Stimulated activated CD4-positive, alpha-beta T cell treated with anti-CD3 and anti-CD28 coated beads, Interleukin-2, amount 100 ng/mL, for 4 hours (primary cell): ENCODE measurements at places on chromosomes 2 and 18.
A peak's percentile ranks its signal among the peaks of the same experiment; 100 is the strongest.

- DNase-seq = no peak
Measured at GRCh38 chr2:144509879-144510221, 10.1 kb downstream of the ZEB2 start.

DNA sequence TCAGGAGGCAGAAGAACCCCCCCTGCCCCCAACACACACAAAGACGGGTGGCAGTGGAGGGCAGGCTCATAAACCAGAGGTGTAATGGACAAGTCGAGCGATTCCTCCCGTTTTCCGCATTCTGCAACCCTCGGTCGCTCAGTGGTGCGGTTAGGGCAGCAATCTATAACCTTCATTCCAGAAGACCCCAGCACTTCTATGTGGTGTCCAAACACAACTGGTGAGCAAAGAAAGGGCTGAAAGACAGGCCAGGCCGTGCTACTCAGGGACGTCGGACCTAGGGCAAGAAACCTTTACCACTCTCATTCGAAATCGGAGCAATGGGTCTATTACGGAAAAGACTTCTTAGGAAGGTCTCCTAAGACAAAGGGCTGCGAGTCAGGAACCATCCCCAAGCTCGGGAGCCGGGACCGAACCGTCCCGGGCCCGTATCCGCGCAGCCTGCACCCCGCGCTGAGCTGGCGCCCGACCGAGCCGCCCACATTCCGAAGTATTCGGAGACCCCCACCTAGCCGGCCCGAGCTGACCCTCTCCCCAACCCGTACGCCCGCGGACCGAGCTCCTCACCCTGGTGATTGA, 568 bp downstream of the ARL5A start:
- DNase-seq = no peak

DNA sequence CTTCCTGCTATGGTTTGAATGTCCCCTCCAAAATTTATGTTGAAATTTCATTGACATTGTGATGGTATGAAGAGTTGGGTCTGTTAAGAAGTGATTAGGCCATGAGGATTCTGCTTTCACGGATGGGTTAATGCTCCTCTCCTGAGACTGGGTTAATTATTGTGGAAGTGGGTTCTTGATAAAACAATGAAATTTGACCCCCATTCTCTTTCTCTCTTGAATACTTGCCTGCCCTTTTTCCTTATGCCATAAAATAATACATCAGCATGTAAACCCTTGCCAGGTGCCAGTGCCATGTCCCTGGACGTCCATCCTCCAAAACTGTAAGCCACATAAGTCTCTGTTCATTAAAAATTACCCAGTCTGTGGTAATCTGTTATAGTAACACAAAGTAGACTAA, 352.8 kb downstream of the LRRTM4 start:
- no peak for DNase-seq

GRCh38 chr2:54722641-54723040, 821 bp upstream of the EML6 start:
- no peak for DNase-seq

- peak; percentile 38 for DNase-seq
Measured at GRCh38 chr18:79524181-79525078, 128.7 kb downstream of the NFATC1 start.

DNA sequence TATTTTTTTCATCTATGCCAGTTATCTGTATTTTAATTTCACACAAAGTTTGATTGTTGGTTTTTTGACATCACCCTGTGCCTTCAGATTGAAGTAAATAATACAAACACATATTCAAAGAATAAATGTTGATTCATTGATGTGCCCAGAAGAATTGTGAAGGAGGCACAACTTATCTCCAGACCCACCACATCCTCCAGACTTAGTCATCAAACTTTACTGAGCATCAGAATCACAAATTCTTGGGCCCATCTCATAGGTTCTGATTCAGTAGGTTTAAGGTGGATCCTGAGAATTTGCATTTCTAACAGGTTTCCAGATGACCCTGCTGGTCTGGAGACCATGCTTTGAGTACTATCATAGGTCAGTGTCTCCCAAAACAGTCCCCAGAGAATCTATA, 82.8 kb upstream of the PIK3C3 start:
- DNase-seq = no peak

- no peak for DNase-seq
Measured at GRCh38 chr2:164625378-164625971, 4.2 kb upstream of the GRB14 start.

DNA sequence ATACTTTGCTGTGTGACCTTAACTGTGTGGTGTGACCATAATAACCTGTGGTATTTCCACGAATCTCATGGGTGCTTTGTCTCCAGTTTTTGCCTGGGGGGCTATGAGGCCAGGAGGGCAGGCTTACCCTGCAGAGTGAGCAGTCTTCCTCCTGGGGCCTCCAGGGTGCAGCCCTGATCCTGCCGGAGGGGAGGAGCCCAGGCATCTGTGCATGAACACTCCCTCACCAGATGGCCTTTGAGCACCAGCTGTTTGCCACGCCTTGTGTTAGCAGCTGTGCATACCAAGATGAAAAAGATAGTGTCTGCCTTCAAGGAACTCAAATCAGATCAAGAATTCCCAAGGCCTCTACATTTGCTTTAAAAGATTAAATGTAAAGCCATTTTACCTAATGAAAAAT, 75.0 kb upstream of the RBM44 start:
- no peak for DNase-seq

- no peak for DNase-seq
Measured at GRCh38 chr2:111100765-111101162, 19.9 kb upstream of the BCL2L11 start.

DNA sequence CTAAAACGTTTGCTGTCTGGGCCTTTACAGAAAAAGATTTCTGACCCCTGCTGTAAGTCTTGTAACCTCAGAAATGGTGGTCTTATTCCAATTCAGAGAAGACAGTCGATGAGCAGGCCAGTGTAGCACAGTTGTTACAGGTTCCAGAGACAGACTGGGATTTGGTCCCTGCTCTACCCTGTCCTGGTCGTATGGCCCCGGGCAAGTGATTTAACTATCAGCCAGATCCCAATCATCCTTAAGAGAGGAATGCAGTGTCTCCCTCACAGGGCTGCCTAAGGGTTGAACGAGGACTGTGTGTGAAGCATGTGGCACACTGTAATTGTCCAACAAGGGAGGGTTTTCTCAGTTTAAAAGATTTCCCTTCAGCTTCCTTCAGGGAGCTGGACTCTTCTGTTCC, 47.2 kb downstream of the HK2 start:
- no peak for DNase-seq

DNA sequence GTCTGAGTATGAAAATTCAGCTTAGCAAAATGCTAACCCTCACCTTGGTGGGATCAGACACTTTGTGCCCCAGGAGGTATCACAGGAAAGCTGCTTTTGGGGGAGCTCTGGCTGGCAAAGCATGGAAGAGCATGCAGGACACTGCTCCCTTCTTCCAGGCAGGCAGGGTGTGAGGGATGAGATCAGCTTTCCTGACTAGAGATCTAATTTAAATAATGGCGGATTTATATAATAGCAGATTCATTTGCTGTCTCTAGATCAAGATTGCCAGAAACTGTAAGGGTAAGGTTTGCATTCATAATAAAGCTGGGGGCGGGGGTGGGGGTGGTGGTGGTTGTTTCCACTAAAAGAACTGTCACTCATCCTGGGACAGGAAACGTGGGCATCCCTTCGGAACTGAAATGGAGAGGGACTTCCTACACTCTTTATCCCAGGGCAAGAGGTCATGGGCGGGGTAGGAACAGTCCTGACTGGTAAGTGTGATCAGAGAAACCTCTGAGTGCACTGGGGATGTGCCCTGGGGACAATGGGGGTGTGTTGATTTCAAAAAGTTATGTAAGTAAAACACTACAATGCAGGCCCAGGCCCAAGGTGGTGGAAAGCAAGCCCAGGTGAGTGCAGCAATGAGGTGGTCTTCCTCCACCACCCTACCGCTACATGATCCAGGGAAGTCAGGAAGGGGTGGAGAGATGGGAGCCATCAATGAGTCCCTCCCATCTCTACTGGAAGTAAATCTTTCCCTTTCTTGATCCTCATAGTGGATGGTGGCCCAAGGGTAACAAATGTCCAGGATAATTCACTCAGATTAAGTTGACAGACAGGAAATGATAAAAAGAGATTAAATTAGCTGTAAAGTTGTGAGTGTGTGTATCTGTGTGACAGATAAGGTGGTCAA, 171.4 kb upstream of the SERPINE2 start:
- DNase-seq = no peak
